ENCODE measurements at places on chromosomes 5 and 9.

DNA sequence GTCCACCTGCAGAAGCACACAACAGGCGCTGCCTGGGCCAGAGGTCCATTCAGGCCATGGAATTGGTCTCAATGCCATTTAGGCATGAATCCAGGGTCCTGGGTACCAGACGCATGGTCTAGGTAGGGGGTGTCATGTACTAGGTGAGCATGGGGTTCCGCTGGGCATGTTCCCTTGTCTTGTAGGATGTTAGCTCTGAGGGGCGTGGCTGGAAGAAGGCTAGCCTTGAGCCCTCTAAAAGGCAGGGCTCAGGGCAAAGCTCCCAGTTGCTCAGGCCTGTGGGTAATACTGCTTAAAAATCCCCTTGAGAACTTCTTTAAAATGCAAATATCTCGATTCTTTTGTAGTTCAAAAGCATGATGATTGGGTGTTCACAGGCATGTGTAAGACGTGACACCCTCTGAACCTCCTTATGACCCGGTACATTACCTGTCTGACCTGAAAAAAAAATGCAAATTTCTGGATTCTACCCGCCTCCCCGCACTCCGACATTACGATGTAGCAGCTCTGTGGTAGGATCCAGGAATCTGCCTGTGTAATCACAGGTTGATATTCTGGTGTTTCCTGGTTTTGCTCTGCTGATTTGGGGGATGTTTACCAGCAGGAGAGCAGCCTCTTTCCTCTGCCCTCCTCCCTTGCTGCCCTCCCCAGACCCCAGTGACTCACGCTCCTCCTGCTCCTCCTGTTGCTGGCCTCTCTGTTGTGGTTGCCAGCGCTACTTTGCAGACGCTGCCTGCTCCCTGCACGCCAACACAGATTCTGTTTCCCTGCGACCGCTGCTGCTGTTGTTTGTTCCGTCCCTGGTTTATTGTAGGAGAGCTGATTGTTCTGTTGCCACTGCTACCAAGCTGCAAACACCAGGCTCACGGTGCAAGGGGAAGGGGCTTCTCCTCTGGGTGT, 5.7 kb downstream of the TMC1 start:
- DNase-seq, result peak; percentile 61

DNA sequence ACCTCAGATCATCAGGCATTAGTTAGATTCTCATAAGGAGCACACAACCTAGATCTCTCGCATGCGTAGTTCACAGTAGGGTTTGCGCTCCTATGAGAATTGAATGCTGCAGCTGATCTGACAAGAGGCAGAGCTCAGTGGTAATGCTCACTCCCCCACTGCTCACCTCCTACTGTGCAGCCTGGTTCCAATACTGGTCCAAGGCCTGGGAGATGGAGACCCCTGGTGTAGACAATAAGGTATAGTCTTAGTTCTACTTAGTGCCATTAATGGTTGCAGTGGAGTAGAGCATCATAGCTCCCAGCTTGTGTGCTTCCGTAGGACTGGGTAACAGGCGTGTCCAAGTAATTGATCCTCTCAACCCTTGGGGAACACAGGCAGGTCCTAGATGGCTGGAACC, 70.4 kb upstream of the ANKRD55 start:
- DNase-seq, result no peak

DNA sequence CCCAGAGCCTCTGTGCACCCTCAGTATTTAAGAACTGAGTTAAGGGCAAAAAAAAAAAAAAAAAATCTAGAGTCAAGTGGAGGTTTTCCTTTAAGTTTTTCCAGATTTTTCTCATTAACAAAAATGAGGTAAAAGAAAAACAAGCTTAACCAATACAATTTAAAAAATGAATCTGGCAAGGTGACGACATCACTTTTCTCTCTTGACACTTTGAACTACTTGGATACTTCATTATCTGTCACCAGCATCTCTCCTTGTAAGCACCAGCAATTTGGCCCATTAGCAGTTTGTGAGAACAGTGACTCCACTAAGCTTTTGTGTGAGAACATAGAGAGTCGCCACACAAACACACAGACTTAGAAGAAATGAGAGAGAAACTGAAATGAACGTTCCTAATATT, 345.7 kb upstream of the SLC30A5 start:
- DNase-seq, result no peak

DNA sequence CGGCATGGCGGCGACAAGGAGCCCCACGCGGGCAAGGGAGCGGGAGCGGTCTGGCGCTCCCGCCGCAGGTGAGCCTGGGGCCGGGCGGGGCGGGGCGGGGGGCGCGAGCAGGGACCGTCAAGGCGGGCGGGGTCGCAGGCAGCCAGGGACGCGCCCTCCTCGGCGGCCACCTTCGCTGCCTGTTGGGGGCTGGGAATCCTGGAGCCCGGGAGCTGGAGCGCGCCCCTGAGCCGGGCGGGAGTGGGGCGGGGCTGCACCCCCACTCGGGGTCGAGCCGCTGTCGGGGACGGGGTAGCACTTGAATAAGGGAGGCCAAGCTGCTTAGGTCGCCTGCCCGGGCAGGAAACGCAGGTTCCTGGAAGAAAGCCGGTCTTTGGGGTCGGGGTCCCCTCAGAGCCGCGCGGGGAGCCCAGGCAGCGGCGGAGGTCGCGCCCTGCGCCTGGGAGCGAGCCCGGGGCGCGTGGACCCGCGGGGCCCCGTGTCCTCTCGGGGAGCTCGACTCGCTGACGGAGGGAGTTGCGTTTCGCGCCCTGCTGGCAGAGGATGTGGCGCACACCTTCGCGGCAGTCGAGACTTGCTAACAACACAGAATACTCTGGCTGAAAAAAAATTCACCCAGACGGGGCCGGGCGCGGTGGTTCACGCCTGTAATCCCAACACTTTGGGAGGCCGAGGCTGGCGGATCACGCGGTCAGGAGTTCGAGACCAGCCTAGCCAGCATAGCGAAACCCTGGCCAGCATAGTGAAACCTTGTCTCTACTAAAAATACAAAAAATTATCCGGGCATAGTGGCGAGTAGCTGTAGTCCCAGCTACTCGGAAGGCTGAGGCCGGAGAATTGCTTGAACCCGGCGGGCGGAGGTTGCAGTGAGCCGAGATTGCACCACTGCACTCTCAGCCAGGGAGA, 552 bp downstream of the OTULINL start:
- DNase-seq, result peak; percentile 75

GRCh38 chr5:146965761-146966659, 87.5 kb upstream of the PPP2R2B start:
- peak; percentile 31 for DNase-seq

- no peak for DNase-seq
These were observed 138.6 kb downstream of the ADCY2 start for GRCh38 chr5:7534505-7534904.

DNA sequence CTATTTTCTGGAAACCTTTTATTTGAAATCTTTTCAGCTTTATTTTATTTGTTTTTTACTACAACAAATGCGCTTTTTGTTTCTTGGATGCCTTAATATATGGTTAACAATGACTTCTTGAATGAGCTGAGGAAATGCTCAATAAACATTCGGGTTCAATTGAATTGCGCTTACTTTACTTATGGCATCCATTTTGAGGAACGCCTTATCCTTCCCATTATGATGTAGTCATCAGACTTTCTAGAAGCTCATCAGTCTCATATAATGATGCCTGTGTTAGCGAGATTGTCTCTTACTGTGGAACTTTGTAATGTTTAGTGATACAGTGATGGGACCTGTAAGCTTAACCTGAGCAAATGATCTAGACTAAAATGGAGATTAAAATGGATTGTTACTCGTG, 916 bp downstream of the SHLD3 start:
- DNase-seq, result no peak

- no peak for DNase-seq
These were observed 25.0 kb downstream of the PSD2 start for GRCh38 chr5:139820606-139821005.

- no peak for DNase-seq
These were observed 571.0 kb downstream of the NR2F1-AS1 start for GRCh38 chr5:93010037-93010436.

DNA sequence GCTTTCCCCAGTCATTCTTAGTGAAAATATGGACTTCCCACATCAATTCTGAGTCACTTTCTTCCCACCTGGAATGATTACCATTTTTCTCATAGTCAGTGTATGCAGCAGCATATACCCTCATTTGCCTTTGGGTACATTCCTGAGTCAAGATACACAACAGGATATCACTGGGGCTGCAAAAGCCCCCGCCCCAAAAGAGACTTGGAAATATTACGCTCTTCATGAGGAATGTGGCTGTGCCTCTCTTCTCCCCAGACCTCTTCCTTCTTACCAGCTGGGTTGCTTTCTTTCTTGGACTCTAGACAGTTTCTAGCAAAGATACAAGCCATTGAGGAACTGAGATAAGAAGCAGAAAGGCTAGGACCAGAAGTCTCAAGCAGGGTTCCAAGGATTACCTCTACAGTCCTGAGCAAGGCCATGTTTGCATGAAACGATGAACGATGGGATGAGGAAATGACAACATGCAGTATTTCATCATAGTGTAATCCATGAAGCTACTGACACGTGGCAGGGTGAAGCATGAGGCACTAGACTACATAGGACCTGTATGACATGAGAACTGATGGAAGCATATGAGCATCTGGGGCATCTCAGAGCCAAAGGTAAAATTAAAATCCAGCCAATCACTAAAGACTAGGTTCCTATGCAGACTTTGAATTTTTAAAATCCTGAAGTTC, 218.1 kb downstream of the RAB3C start:
- no peak for DNase-seq

DNA sequence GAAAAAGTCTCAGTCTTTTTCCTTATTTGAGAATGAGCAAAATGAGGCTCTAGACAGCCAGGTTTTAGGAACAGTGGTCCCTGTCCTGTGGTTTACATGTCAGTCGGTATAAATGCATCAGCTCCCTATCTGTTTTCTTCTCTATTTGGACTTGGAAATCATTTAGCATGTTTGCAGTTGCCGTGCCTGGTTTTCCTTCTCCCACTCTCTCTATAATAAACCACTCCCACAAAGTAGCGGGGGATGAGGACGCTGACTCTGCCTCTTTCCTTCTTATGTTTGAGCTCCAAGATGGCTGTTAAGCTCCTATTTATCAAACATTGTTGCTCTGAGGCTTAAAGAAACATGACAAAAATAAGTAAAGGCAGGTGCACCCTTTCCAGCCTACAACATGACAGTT, 57.2 kb upstream of the CTSL start:
- no peak for DNase-seq
